ENCODE measurements at places on chromosomes 1 and 21.
A peak's percentile ranks its signal among the peaks of the same experiment; 100 is the strongest.

- no peak for ATAC-seq
These were observed 26.1 kb upstream of the FHAD1 start for GRCh38 chr1:15220825-15221431.

DNA sequence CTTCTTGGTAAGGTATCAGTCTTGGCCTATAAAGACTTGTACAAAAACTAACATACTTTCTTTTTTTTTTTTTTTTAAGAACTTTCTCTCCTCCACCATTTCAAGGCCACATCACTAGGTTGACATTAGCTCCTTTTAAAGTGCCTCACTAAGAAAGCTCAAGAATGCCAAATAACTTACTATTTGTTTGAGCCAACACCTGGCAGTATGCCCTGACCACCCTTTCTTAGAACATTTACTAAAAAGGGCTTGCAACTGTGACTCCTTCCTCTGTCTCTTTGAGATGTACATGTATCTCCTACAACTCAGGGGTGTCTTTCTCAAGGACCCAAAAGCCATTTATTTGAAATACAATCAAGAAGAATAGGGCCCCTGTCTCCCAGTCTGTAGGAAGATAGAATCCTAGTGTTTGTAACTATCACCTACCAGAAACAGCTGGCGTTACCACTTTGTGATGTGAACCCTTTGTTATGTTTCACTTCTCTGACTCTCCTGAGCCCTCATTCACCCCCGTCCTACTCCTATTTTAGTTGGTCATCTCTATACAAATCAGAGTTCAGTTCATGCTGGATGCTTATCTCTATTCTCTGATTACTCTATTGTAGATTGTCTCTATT, 12.2 kb upstream of the SAMD13 start:
- ATAC-seq: no peak

- no peak for ATAC-seq
These were observed 25.5 kb downstream of the JAM2 start for GRCh38 chr21:25664491-25664931.

DNA sequence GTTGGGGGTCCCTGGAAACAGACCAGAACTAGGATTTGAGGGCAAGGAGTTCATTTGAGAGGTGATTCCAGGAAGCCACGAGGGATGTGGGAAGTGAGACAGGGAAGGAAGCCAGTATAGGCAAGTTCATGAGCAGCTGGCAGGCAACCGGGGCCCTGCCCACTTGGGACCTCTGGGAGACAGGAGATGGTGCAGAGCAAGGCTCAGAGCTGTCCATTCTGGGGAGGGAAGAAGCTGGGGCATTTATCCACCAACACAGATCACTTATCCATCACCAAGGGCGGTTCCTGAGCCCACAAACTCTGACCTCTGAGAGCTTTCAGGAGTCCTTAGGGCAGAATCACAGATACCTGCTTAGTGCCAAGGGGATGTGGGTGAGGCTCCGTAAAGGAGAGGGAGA, 16.8 kb downstream of the EDN2 start:
- ATAC-seq: no peak

- ATAC-seq: no peak
These were observed 159.0 kb upstream of the BACE2 start for GRCh38 chr21:41008974-41009373.

DNA sequence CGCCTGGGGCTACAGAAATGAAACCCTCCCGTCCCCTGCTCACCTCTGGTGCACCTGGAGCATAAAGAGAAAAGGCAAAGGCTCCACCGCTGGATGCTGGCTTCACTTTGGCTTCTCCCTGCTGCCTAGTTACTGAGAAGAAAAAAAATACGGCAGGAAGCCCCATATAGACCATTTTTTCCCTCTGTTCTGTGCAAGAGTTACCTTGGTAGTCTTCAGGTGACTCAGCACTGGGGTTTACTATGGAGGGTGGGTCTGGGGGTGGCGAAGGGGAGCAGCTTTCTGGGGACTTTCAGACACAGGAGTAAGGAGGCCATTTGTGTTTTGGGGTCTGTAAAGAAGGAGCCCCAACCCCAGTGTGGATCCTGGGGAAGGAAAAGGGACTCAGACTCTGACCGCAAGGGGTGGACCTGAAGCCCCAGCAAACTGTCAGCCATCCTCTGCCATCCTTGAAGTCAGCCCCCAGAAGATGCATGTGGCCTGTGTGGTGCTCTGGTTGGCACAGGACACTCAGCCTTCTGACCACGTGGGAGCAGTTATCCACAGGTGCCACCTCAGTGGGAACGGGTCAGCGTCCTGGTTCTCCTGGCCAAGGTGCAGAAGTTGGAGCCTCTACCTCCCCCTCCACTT, 25.9 kb upstream of the EPS8L3 start:
- ATAC-seq: no peak

DNA sequence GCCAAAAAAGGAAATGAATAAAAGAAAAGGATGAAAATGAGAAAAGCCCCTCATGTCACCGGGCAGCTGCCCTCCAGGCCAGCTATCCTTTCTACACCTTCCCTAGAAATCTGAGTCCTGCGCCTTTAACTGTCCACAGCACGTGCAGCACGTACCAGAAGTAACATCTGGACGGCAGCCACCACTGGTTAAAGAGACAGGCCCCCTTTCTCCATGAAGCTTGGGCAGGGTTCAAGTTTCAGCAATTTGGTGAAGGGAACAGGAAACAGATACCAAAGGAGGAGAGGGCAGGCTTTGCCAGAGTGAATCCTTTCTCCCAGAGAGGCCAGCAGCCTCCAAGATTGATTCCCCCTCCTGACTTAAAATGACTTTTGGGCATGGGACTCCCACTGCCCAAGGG, 3.6 kb upstream of the KIAA2013 start:
- ATAC-seq: no peak

- ATAC-seq: no peak
These were observed 15.0 kb upstream of the PWP2 start for GRCh38 chr21:44092211-44092610.

- no peak for ATAC-seq
These were observed 34.3 kb downstream of the GPR137B start for GRCh38 chr1:236176337-236177336.

GRCh38 chr1:88883156-88883555, 8.2 kb downstream of the GTF2B start:
- no peak for ATAC-seq

DNA sequence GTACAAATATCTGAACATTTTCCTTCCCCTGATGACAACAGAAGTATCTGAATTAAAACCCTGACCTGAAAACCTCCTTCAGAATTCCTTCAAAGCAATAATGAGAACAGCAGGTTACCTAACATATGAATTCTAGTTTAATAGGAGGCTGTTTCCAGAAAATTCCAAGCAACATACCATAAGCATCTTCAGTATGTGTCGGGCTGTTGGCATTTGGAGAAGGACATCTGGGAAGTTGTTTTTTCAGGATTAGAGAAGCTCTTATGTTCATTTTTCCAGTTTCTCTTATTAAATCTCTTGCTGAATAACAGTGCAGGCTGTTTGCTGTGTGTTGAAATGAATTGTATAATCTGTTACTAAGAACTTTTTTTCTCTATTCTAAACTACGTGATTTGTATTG, 101.5 kb downstream of the PLA2G4A start:
- no peak for ATAC-seq

DNA sequence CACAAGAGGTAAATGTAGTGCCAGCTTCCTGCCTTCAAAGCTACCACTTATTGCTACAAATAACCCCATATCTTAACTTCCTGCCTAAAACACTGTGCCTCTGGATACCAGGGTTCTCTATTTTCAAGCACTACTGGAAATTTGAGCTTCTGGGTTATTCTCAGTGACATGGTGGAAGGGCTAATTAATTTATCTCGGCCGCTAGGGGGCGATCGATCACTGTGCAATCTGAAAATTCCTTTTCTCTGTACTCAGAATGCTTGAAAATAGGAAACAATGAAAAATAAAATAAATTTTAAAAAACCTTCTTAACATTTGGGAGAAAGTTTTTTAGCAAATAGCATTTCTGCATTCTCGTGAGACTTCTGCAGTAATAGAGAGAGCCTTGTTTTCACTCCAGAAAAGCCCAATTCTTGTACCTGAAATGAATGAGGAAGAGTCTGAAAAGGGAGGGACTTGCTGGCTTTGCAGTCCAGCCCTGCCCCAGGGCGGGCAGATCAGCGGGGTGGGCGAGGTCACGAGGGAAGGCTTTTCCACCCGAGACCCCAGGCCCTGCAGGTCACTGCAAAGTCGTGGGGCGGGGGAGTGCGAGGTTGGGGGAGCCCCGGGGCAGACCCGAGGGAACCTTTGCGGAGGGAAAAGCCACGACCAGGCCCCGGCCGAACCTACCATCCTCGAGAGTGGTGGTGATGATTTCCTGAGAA, 276.7 kb downstream of the PCP4 start:
- no peak for ATAC-seq

- peak; percentile 73 for ATAC-seq
These were observed 100.0 kb upstream of the SLC44A3 start for GRCh38 chr1:94719926-94720793.

DNA sequence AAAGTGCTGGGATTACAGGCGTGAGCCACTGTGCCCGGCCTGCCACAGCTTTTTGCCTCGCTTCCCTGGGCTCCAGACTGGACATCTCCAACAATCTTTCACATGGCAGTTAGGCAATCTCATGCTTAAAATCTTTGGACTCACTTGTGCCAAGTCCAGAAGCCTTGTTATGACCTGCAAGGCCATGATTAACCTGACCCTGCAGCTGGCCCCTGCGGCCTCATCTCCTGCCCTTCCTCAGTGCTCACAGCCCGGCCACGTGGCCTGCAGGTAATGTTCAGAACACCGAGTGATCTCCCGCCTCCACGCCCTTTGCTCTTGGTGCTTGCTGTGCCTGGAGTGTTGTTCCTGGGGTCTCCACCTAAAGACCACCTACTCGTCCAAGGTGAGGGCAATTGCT, 24.9 kb downstream of the FAAH start:
- ATAC-seq: no peak

DNA sequence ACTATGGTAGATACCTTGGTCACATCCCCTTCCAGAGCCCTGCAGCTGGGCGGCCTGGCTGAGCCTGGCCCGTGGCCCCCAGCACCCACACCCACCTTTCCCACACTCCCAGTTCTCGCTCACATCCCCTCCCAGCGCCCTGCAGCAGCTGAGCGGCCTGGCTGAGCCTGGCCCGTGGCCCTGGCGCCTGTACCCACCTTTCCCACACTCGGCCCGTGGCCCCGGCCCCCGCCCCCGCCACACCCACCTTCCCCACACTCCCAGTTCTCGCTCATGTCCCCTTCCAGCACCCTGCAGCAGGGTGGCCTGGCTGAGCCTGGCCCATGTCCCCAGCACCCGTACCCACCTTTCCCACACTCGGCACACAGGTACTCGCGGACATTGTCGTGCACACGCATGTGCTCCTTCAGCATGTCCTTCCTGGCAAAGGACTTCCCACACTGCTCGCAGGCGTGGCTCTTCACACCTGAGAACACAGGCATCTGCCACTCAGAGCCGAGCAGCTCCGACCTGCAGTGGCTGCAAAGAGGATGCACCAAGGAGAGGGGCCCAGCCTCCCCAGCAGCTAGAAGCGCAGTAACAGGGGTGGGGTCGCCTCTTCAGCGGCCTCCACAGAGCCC, 52.5 kb upstream of the RIPK4 start:
- ATAC-seq: no peak

DNA sequence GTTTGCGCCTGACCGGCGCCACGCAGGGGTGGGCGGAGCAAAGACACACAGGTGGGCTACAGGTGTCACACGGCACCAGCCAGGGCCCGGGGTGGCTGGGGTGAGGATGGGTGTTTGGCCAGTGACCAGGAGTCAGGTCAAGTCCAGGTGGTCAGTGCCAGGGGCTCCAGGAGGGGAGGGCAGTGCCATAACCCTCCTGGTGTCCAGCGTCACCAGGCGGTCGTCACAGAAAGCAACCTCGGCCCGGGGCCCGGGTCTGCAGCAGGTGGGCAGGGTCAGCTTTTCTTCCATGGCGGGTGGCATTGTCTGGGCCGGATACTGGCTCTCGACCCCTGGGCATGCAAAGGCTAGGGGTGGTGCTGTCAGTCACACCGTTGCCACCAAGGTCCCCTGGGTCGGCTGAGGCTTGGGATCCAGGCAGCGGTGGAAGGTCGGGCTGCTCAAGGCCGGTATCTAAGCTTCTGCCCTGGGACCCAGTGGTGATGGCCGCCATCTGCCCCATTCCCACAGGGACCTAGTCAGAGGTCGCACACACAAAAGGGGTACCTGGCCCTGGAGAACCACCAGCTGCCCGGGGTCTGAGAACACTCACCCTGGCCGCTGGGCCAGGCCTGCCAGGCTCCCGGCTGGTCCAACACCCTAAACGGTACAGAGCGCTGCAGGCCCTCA, 1.8 kb downstream of the FNDC10 start:
- ATAC-seq: no peak

GRCh38 chr1:245512980-245513578, 358.3 kb downstream of the KIF26B start:
- no peak for ATAC-seq

Data from activated CD4-positive, CD25-positive, alpha-beta regulatory T cell treated with anti-CD3 and anti-CD28 coated beads, Interleukin-2, amount 50 U/mL, for 24 hours (primary cell).